Epithelial cell of esophagus (primary cell): ENCODE measurements at places on chromosomes 3 and 15.

DNA sequence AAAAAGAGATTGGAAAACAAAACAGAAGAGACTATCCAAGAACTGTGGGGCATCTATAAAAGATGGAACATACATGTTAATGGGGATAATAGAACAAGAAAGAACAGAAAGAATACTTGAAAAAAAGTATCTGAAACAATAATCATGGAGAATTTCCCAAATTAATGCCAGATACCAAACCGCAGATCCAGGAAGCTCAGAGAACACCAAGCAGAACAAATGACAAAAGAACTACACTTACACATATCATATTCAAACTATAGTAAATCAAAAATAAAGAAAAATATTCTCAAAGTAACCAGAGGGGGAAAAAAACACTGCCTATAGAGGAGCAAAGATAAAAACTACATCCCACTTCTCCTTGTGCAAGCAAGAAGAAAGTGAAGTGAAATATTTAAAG lies 40.0 kb downstream of the CLASP2 start:
- no peak for DNase-seq

- no peak for DNase-seq
These were observed 2.2 kb upstream of the HDAC11 start for GRCh38 chr3:13477943-13478342.

DNA sequence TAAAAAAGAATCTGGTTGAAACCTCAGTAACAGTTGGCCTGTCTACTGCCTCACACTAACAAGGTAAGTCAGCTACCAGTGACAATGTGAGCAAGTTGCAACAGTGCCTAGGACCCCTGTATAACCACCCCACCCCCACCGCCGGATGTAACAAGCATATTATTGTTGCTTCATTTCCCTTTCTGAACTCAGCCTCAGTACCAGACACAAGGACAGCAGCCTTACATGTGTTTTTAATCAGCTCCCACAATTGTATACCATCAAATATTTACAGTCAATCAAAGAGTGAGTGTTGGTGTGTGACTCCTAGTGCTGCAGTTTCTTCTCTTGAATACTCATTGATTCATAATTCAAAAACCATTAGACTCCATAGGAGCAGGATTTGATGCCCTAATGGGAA lies 96.4 kb downstream of the PYDC2 start:
- DNase-seq: no peak

DNA sequence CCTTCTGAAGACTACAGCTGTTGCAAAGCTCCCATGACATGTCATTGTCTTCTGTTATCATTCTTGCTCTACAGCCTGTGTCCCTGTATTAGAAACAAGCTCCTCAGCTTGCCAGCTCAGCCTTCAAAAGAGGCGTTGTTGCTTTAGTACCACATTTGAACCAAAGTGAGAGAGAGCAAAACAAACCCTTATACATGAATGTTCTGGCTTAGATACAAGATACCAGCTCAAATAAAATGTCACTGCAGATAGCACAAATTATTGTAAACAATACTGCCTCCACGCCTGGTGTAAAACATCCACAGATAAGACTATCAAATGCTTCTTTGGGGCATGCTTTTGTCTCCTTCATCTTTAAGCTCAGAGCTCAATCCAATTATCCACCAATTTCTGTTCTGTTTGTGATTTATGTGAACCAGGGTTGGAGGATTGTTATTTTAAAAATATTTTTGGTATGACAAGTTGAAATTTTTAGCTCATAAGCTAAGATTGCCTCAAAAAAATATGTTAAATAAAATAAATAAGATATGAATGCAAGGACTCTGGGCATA lies 403.6 kb upstream of the CDIN1 start:
- no peak for DNase-seq

GRCh38 chr15:101132390-101133180 lies 119.3 kb downstream of the CHSY1 start:
- no peak for DNase-seq

DNA sequence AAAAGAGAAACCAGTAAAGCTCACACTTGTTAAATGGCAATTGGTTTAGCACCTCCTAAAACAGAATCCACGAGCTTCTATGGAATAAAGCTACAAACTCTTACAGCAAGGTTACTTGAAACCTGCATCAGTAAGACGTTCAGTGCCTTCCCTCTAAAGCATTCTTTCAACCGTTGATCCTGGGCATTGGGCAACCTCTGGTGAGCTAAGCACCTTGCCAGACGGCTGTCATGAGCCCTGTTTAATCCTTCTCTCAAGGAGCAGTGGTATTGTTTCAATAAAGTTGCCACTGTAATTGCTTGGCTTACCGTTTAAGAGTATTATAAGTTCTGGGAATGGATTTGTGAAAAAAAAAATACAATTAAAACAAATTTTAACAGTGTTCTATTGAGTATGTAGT lies 75.0 kb downstream of the COL8A1 start:
- peak; percentile 68 for DNase-seq

GRCh38 chr15:64596701-64597476 lies 136.5 kb downstream of the ZNF609 start:
- no peak for DNase-seq

DNA sequence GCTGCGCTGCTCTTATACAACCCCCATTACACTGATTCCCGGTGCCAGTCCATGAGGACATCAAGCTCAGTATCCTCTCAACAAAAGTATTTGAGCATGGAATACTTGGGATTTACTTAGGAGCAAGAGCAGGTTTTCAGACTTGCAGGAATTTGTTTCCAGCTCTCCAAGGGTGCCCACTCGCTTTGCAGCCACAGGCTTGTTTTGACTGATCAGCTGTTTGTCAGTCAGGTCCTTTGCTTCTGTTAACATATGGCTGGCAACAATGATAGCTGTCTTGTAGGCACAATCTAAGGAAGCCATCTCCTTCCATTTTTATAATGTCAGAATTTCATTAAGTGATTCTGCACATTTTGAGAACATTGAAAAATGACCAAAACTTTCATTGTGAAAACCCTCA lies 38.2 kb upstream of the MCF2L2 start:
- no peak for DNase-seq

DNA sequence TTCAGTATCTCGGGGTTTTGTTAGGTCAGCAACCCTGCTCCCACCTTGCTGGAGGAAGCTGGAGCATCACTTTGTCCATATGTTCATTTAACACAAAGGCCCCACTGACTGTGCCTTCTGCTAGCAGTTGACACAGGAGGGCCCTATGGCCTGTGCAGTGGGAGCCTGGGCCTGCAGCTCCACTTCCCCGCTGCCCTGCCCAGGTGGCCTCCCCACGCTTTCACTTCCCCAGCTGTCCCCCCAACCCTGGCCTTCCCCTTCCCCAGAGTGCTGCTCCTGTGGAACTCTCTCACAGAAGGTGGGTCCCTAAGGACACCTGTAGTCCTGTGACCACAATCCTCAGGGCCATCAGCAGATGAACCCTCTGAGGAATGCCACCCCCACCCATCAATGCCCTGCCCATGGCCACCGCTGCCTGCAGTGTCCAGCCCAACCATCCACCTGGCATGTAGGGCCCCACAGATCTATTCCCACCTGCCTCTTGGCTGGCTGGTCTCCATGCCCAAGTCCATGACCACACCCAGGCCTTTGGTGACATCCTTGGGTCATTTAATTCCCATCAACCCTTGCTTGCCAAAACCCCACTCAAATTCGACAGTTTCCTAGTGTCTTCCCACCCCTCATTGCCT lies 13.5 kb downstream of the TBC1D21 start:
- no peak for DNase-seq

- DNase-seq: peak; percentile 70
These were observed 639.8 kb downstream of the MAGI1 start for GRCh38 chr3:65398953-65399352.

GRCh38 chr3:65936908-65937638 lies 101.6 kb downstream of the MAGI1 start:
- no peak for DNase-seq

GRCh38 chr3:34090876-34091275 lies 292.4 kb downstream of the PDCD6IP start:
- no peak for DNase-seq

DNA sequence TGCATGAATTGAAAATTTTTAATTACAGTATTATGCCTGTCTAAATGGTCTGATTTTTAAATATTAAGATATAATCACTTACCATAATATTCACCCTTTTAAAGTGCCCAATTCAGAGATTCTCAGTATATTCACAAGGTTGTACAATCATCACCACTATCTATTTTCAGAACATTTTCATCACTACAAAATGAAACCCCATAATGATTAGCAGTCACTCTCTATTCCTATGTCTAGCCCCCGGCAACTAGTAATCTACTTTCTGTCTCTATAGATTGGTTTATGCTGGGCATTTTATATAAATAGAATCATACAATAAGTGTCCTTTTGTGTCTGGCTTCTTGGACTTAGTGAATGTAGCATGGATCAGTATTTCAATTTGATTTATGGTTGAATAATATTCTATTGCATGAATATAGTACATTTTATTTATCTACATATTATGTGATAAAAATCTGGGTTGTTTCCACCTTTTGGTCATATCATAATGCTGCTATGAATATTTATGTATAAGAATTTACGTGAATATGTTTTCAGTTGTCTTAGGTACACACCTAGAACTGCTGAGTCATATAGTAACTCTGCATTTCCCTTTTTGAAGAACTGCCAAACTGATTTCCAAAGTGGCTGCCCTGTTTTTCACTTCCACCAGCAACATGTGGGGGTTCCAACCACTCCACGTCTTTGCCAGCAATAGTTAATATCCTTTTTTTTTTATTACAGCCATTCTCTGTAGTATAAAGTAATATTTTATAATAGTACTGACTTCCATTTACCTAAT lies 485.7 kb upstream of the ZNF385D start:
- DNase-seq: peak; percentile 14

DNA sequence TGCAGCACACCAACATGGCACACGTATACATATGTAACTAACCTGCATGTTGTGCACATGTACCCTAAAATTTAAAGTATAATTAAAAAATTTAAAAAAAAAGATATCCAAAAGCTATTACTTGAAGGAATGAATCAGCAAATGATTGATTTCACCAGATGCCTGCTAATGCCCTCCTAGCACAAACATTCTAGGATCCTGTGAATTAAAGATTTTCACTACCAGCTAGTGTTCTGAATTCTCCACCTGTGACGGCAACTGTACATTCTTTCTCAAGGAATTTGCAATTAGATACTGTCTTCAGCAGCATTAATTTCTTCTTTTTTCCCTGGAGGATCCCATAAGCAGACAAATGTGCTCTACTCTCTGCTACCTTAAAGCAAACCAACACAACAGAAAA lies 694.9 kb downstream of the NTRK3 start:
- DNase-seq: no peak

GRCh38 chr3:60932643-60933042 lies 318.6 kb downstream of the FHIT start:
- peak; percentile 49 for DNase-seq

DNA sequence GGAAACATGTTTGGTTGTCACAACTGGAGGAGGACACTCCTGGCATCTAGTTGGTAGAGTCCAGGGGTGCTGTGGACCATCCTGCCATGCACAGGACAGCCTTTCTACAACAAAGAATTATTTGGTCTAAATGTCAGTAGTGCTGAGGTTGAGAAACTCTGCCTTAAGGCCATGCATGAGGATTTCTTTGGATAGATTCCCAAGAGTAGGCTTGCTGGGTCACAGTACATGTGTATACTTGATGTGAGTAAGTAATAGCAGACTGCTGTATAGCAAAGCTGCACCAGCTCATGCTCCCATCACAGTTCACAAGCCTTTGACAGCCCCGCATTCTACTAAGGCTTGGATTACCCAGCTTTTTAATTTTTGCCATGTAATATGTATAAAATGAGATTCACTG lies 151.3 kb downstream of the MFSD1 start:
- DNase-seq: peak; percentile 3

GRCh38 chr3:195568630-195569029 lies 15.1 kb downstream of the APOD start:
- DNase-seq: no peak

- no peak for DNase-seq
These were observed 25.4 kb downstream of the AADAC start for GRCh38 chr3:151839313-151839631.

DNA sequence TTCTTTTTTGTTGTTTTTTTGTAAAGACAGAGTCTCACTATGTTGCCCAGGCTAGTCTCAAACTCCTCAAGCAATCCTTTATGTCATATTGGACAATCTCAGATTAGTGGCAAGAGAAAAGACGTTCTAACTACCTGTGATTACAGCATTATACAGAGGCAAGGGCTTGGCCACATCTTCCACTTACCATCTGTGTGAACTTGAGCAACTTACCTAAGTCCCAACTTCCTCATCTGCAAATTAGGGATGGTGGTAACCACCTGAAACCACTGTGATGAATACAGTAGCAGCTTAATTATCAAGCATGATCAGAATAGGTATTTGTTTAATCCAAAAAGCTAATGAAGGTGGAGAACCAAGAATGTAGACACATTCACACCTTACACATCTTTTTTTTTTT lies 16.1 kb downstream of the LRRC2 start:
- no peak for DNase-seq

- DNase-seq: no peak
These were observed 121.5 kb downstream of the SLC9A9 start for GRCh38 chr3:143726727-143727126.

DNA sequence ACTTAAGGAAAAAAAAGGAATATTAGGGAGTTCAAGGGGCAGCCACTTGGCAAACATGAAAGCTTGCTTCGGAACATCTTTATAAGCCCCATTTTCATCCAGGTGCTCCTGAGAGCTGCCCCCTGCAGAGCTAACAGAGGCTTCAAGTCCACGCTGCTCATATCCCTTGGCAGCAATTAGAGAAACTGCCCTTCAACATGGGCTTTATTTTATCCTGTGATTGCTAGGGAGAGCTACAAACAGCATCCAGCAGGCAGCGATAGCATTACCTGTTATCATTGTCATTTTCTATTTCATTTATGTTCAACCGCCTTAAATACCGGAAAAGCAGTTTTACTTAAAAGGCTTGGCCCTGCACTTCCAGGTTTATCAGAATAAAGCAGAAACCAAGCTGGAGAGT lies 68.4 kb upstream of the MCTP2 start:
- no peak for DNase-seq

DNA sequence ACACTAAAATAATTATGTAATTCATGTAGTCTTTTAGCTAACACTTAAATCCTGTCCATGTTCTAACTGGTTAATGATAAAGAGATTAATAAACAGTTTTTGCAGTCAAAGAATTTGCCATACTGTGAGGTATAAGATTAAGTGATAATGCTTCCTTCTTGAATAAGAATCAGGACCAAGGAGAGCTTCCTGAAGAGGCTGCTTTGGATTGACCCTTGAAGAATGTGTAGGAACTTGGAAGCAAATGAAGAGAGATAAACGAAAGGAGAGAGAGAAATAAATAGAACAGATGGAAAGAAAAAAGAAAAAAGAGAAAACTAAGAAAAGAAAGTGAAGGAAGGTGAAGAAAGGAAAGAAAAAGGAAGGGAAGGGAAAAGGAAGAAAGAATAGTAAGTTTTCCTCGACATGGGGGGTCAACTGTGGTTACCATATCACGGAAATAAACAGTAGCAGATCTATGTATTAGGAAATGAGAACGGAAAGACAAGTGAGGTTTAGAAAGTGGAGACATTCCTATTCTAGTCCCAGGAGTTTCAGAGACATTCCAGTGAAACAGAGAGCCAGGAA lies 539.8 kb downstream of the FGF12 start:
- DNase-seq: peak; percentile 19

DNA sequence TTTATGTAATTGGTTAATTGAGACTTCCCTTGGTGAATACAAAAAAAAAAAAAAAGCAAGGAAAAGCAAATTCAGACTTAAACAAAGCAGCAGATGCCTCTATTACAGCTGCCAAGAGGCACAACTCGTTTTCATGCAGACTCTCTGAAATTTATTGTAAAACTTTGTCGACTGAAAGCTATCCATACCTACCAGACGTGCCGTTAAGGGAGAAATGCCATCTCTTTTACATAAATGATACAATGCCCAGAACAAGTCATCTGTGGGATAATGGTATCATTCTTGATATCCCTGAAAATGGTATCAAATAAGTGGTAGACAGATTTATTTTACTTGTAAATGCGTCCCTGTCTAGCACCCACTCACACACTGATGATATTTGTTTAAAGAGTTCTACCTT lies 724.2 kb downstream of the NSUN3 start:
- no peak for DNase-seq
